ENCODE measurements at places on chromosomes 5 and 9.
A peak's percentile ranks its signal among the peaks of the same experiment; 100 is the strongest.

DNA sequence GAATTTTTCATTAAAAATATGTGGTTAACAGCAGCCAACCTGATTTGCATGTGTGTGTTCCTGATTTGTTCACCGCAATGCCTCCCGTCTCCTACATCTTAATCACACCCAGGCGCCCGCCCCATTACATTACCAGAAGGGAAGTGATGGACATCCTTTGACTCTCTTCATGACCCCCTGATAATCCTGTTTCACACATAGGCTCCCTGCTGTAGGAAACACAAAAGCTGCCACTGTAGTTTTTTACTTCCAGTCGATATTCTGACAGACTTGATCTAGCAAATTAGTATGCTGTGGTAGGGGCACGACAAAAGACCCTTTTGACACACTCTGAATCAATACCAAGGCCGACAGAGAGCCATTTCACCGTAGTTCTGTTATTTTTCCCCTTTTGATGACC is 287.8 kb upstream of the ISL1 start:
- no peak for DNase-seq

DNA sequence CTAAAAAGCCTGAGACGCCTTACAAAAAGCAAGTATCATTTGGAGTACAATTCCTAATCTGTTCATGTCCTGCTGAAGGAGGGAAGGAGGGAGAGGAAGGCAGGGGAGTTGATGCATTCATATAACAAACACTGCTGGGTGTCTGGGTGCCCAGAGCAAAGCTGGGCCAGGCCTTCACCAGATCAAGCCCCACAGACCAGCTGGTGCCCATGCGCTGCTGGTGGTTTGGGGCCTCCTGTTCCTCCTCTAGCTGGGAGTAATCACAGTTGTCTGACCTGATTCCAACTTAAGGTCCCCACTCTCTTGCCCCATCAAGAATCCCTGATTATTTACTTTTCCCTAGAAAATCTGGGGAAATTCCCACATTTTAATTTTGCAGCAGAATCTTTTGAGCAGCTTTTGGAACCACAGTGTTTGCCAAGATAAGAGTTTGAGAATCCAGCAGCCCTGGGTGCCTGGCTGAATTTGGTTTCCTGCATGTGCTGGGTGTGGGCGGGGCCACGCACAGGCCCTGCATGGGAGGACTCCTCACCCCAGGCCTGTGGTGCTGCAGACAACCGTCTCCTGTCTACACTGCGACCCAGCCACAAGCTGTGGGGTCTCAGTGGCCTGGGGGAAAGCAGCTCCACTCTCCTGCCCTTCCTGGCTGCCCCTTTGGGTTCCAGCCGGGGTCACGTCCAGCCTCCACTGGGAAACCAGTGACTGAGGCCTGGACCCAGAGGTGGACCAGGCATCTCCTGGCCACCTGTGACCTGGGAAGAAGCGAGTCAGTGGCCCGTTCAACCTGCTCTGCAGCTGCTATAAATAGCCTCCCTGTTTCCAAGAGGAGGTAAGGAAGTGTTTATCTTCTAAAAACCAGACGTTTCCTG is 47.5 kb downstream of the NEURL1B start:
- peak; percentile 41 for DNase-seq

GRCh38 chr9:121631978-121632418 is 19.4 kb upstream of the DAB2IP start:
- no peak for DNase-seq

DNA sequence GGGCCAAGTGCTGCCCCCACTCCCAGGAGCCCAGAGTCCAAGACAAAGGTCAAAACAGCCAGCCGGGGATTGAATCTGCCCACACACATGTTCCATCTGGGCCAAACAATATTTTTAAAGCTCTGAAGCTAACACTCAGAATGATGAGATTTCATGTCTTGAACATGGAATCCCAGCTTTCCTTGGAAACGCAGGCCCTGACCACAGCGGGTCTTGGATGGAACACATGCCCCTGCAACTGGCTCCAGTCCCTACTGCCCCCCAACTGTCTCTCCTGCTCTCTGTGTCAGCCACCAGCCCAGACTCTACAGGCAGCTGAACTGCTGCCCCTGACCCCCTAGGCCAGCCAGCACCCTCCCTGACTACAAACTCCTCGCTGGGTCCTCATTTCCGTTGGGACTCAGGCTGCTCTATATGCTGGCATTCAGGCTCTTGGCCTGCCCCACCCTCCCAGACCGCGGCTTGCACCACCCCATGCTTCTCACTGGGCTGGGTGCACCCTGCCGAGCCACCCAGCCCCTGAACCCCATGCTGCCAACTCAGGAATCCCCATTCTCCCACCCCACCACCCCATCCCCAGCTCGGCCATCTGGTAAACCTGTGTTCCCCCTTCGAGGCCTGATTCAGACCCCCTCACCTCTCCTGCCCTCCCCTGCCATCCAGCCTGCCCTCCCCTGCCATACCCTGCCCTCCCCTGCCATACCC is 71.7 kb downstream of the ADAMTS2 start:
- no peak for DNase-seq

GRCh38 chr5:145495196-145495595 is 339.9 kb downstream of the PRELID2 start:
- no peak for DNase-seq

GRCh38 chr9:130630506-130631330 is 33.7 kb upstream of the PRDM12 start:
- DNase-seq = no peak

DNA sequence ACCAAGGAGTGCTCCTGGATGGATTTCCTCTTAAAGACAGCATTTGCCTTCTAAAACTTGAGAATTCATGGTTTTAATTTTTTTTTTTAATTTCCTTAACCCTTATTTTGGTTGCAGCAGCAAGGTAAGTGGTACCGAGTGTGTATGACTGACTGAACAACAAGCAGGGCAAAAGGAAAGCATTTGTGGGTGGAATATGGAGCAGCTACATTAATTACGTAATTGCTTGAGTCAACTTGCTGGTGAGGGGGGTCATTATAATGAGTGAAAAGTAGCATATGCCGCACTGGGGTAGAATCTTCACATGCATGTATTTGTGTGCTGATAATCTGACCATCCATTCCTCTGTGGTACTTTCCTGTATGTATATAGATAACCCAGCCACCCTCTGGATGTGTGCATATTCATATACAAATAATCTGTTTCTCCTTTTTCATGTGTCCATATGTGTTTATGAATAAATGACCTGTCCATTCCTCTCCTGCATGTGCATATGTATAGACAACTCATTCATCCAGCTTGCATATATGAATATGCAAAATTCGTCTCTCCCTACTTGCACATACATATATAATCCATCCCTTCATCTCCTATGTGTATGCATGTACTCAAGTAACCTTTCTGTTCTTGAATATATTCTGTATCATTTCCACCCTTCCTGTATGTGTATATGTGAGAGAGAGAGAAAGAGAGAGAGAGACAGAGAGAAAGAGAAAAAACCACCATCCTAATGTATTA is 147.5 kb upstream of the RUSC2 start:
- DNase-seq = no peak

DNA sequence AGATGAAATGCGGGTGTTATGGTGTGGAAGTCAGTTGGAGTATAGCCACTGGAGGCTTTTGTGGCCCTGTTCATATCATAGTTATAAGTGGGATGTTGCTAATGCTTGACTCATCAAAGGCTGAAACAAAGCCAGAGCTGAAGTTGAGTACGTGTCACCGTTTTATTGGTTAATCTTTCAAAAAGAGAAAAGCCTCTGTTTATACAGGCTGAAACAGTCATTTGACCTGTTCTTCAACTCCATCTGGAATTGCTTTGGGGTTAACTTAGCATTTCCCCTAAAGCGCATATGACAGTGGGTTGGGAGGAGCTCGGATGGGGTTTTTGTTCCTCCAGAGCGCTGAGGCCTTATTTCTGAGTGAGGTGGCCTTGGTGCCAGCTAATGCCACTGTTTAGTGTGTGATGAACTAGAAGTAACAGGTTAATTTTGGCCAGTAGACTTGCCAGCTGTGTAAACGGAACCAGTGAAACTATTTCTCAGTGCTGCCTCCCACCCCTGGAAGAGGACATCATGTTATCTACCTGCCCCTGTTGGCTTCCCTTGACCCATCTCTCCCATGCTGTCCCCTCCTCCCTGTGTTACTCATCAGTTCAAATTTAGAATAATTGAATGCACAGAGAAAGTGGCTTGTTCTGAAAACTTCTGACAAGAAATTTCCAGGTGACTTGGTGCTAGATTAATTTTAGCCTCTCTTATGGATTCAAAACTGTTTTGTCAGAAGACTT is 34.2 kb downstream of the MTAP start:
- no peak for DNase-seq

DNA sequence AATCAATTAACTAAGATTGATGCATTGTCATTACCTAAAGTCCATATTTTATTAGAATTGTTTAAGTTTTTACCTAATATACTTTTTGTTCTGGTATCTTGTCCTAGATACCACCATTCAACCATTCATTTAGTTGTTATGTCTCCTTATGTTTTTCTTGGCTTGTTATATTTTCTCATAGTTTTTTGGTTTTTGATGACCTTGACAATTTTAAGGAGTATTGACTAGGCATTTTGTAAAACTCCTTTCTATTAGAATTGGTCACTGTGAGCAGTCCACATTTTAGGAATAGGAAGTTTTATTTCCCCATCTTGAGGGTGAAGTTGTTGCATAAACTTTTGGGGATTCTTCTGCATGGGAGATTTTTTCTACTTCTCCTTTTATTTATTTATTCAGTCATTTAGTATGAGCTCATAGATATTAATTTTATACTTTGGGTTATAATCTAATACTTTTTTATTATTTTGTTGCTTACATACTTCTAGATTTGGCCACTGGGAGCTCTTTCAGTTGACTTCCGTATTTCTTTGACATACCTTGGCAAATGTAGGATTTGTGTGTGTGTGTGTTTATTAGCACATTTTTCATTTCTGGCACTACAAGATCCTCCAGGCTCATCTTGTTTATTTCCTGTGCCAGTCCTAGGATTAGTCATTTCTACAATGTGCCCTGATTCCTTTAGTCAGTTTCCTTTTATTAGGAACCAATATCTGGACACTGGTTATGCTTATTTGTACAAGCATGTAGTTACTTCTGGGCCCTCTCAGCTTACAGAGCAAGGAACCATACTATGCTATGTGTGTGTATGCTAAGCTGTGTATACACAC is 134.9 kb upstream of the CDKN2B start:
- DNase-seq = no peak

GRCh38 chr9:124861342-124862229 is at the start of the genes ARPC5L and RPL35:
TSS of gene ARPC5L (plus strand) at chr9:124862130. CDS start at chr9:124869291, 7,161 bp downstream.
TSS of gene RPL35 (minus strand) at chr9:124861957. CDS start at chr9:124861912, 45 bp downstream.
- peak; percentile 98 for DNase-seq
